ENCODE measurements at places on chromosomes 7 and 10.

DNA sequence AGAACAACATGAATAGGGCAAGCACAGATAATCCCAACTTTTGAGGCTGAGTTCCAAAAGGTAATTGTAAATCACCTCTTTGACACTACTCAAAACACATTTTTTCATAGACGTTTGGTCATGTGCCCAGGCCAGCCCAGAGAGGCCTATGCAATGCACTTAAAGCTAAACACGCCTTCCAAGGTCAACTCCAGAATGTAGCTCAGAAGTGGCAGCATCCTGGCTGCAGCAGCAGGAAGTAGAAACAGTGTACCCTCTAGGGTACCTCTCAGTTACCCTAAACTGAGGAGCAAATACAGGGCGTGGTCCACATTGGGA, 58.7 kb downstream of the OSBPL3 start:
- no peak for DNase-seq

DNA sequence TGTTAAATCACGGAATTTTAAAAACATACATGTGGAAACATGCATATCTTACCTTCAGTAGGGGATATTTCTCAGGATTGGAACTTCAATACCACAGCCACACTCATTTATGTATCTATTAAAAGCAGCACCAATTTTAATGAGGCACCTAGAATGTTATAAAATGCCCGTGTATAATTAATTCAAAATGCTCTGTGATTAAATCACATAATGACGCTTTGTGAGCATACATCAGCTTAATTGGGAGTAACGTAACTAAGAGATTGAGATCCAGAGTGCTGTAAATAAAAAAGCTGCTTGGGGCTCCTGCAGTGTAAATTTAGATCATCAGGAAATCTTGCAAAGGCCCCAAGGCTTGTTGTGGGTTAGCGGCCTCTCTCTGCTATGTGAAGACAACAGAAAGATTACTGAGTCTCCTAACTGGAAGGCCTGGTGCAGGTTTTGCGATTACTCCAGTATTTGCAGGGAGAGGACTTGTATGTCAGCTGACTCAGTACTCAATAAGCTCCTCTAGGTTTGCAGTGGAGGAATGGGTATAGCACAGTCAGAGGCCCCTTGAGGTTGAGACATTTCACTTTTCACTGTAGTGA, 195.5 kb upstream of the PHYHIPL start:
- no peak for DNase-seq

DNA sequence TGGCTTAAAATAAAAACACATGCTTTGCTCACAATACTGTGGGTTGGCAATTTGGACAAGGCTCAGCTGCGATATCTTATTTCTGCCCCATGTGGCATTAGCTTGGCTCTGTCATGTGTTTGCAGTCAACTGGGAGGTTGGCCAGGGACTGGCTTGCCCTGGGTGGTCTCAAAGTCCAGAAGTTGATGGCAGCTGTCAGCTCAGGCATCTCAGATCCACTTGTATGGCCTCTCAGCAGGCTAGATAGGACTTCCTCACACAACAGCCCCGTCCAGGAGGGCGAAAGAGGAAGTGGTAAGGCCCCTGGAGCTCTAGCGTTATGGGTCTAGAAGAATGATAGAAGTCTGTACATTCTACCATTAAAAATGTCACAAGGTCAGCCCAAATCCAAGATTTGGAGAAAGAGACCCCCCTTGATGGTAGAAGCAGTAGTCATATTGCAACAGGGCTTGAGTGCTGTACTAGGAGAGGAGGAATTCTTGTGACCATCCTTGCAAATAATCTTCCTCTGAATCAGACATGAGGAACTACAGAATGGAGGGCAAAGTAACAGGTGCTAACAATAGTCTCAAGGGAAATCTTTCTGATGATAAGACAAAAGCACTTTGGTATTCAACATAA, 166.2 kb downstream of the FAM107B start:
- DNase-seq, result no peak

DNA sequence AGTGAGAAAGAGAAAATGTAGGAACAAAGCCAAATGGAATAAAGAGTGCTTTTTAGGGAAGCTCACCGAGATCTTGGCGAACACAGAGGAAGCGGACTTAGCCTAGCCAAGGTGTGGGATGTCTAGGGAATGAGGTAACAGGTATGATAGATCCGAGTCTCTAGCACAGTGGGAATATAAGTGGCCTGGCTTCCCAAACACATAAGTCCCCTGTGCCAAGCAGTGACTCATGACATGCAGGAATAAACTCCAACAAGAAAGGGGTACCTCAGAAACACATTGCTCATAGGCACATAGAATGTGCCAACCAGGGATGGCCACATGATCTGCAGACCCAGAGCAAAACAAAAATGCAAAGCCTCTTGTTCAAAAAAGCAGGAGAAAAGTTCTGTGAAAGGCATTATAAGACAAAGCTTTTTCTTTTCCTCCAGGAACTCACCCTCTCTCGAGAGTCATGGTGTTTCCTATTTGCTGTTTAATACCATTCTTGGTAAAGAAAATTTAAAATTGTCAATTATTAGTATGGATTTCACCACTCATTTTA, 542.5 kb downstream of the GATA3 start:
- DNase-seq, result no peak

GRCh38 chr10:22477334-22478287, 132.3 kb downstream of the SPAG6 start:
- no peak for DNase-seq

- no peak for DNase-seq
Measured at GRCh38 chr7:155829796-155830470, 17.7 kb upstream of the SHH start.

- no peak for DNase-seq
Measured at GRCh38 chr7:12979181-12979580, 291.7 kb downstream of the ARL4A start.

- DNase-seq, result no peak
Measured at GRCh38 chr10:112584276-112584675, 137.3 kb downstream of the VTI1A start.

DNA sequence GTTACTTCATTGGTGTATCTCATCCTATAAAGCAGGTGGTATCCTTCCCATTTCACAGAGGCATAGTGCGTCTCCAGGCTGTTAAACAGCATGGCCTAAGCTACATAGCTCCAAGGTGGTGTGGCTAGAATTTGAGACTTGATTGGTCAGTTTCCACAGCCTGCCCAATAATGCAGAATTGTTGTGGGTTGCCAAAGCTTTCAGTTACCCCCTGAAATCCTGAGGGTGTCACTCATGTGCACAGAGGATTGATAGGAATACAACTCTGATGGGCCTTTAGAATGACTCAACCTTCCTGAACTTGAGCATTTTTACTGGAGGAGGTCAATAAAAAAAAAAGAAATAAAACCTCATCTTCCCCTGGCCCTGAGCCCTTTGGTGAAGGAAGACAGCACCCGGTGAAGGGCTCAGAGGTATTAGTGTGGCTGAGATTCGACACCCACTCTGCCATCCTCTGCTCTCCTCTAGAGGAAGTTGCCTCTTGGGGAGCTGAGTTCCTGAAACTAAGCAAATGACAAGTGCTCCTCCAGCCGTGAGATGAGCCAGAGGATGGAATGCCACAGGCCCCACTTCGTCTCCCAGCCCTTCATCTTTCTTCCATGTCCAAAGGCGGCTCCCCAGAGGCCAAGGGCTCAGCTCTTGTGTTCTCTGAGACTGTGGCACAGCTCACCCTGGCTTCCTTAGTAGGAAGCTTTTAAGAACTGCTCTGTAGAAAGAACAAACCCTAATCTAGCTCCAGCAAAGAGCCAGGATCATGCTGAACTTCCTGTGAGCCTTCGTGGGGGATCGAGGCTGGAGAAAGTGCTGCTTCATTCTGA, 1.0 kb downstream of the ACSL5 start:
- DNase-seq, result no peak

- DNase-seq, result no peak
Measured at GRCh38 chr7:141238596-141239243, 164.9 kb downstream of the TMEM178B start.

- DNase-seq, result no peak
Measured at GRCh38 chr10:67119651-67120050, 193.8 kb downstream of the LRRTM3 start.

GRCh38 chr7:68689087-68689433, 909.2 kb upstream of the AUTS2 start:
- no peak for DNase-seq

GRCh38 chr7:135844903-135845302, 96.3 kb upstream of the FAM180A start:
- DNase-seq, result no peak

DNA sequence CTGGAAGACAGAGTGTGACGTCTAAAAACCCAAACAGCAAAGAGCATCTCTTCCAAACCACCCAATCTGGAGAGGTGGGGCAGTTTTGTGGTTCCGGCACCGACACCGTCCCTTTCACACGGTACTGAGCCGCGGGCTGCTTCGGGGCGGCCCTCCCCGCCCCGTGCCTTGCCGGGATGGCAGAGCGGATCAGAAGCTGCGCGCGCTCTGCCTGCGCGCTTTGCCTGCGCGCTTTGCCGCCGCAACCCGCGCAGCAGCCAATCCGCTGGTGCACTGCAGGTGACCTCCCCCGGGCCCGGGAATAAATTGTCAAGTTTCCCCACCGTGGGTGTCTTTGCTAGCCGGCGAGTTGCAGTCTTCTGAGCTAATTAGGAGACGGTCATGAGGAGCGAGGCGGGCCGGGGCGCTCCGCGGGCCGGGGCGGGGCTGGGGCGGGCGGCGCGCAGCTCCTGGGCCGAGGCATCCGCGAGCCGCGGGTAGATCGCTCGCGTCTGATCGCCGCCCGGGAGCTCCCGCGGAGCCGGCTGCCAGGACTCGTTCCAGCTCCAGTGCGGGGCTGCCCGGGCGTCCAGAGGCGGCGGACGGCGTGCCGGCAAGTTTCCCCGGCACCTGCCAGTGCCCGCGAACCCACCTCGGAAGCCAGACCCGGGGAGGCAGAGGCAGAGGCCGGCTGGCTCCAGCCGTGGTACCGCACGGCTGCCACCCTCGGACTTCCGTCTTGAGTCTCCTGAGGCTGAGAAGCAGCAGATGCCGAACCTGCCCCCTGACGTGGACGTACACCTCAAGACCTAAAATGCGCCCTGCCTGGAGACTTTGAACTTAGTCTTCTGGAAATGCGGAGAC, 536.0 kb upstream of the GALNT17 start:
- DNase-seq, result peak; percentile 25

GRCh38 chr7:131829947-131830558, 273.6 kb upstream of the PODXL start:
- no peak for DNase-seq

- peak; percentile 25 for DNase-seq
Measured at GRCh38 chr7:93148144-93148543, at the start of gene SAMD9L. Gene SAMD9L, minus strand, starts transcription at chr7:93148385. Its CDS starts 12,414 bp downstream, at chr7:93135971.

DNA sequence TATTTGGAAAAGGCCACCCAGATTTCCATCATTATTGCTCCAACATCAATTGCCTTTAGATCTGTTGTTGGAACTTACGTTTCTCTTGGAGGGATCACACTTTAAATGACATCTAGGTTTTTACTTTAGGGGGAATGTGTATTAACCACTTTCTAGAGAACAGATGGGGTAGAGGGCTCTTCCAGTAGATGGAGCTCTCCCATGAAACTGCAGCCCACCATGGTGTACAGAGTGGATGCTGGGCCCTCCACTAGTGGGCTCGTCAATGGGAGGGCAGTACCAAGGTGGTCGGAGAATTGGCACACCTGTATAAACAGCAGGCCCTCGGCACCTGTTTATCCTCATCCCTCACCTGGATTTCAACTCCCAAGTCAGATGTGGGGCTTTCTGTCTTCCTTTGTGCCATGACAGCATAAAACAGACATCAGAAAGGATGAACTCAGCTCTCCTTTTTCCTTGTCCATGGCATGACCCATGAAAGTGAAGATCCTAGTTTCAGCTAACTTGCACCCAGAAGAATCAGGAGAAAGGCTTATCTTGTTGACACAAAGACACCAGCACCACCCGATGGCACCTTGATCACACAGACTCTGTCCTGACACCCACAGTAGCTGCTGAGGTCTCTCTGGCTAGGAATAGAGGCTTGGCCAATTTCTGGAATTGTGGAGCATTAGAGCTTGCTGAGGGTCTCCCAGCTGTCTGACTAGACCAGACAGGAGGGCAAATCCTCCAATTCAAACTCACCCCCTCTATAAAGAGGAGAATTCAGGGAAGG, 150.5 kb downstream of the CYP26A1 start:
- no peak for DNase-seq
